Tibial artery (tissue), 4 donors: ENCODE measurements at places on chromosomes 2 and 18.

DNA sequence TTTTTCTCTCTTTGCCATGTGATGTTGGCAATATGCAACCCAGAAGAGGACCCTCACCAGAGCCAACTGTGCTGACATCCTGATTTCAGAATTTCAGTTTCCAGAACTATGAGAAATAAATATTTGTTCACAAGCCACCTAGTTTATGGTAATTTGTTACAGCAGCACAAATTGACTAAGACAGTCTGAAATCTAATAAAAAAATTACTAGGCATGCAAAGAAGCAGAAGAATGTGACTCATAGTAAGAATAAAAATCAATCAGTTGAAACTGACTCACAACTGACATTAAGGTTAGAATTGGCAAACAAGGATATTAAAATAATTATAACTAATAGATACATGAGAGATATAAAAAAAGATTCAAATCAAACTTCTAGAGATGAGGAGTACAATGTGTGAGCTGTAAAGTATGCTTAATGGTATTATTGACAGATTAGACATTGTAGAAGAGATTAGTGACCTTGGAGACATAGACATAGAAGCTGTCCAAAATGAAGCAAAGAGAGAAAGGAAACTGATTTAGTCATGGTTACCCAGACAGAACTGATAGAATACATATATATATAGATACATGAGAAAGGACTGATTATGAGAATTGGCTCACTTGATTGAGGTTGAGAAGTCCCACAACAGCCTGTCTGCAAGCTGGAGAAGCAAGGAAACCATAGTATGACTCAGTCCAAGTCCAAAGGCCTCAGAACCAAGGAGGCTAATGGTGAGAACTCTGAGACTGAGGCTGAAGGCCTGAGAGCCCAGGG is 27.8 kb upstream of the TTC39C start:
- DNase-seq, result no peak

GRCh38 chr2:201451292-201452057 is at the start of the genes STRADB and TRAK2:
Gene STRADB (plus strand): TSS chr2:201451740. CDS start chr2:201454841, 3,101 bp downstream.
Gene TRAK2 (minus strand): TSS chr2:201451458. CDS start chr2:201420507, 30,951 bp downstream.
- DNase-seq, result peak; percentile 95

- DNase-seq, result no peak
Measured at GRCh38 chr2:50863856-50864255, 168.1 kb downstream of the NRXN1 start.

GRCh38 chr18:35728676-35729075 is 147.1 kb downstream of the GALNT1 start:
- no peak for DNase-seq

GRCh38 chr2:138335036-138335435 is 166.5 kb upstream of the SPOPL start:
- no peak for DNase-seq

- DNase-seq, result no peak
Measured at GRCh38 chr2:195656161-195656858, 716 bp upstream of the SLC39A10 start.

DNA sequence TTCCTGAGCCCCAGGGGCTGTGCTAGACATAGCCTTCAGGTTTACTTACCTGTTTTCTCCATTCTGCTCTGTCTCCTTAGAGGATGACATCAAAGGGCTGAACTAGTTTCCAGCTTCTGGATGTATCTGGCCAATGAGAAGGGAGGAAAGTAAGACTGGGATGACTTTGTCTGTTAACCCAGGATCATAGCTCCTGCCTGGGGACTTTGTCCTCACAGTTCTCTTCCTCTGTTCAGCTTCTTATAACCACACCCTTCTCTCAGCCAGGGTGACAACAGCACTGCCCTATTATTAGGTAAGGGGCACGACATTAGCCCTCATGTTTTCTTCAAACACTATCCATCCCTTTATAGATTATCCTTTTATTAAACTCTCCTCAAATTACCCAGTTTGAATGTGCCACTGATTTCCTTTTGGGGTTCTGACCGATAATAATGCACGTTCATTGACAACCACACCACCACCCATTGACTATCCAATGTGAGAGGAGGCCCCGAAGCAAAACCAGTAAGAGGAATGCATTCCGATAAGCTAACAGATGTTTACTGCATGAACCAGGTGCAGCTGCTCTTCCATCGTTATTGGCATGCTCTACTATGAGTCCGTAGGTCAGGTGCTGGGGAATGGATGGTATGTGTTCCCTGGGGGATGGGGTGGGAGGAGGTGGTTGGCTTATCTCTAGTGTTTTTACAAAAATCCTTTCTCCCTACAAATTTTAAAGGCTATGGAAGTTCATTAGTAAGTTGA is 23.5 kb downstream of the TSN start:
- no peak for DNase-seq

- no peak for DNase-seq
Measured at GRCh38 chr2:160125828-160126227, 63.4 kb upstream of the PLA2R1 start.

- no peak for DNase-seq
Measured at GRCh38 chr2:105750735-105751134, 6.0 kb downstream of the NCK2 start.

DNA sequence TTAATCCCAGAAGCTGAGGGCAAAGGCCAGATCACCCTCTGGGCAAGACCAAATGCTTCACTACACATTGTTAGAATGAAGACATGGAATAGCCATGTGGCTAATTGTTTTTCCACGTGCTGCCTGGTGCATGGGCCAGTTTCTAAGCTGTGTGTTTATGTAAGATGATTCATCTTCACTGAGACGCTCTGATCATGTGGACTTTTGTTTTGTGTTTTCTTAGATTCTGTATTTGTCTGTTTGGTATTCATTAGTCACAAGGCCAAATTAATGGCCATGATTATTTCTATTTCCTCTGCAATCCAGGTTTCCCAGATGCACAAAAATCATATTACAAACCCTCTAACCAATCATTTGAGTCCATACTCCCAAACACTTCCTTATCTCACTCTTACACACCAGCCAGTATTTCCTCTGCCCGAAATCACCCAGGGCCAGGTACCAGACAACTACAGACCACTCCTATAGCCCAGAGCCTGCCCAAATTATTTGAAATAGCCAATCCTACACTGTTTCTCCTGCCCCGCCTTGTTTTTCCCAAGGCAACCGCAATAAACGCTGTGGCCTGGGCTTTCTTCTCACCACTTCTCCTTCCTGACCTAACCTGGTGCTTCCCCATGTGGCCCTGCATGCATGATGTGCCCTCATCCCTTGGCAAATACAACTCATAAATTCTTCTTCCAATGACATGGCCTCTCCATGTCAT is 94.2 kb upstream of the SP3 start:
- DNase-seq, result no peak

DNA sequence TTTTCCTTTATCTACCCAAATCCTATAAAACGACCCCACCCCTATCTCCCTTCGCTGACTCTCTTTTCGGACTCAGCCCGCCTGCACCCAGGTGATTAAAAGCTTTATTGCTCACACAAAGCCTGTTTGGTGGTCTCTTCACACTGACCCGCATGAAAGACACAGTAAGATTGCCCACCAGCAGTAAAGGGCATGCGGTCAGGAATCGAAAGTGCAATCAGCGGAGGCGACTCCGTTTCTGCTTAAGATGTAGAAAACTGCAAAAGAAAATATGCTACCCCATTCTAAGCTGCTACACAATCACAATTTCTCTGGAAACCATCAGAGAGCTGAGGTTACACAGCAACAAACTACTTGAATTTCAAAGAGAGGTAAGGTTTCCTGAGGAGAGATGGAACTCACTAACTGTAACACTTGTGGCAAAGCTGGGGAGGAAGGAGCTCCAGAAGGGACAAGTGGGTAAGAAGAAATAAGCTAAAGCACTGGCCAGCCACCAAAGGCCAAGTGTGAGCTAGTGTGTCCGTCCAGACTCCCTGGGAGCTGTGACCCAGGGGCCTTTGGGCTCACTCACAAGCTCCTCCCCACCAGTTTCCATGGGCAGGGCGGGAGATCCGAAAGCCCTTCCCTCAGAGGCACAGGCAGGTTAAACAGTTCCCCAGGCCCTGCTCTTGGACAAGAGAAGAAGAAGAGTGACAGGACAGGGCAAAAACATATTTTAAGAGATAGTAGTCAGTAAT is 72.8 kb upstream of the TGFA start:
- DNase-seq, result no peak

GRCh38 chr2:218821605-218822211 is 9.9 kb downstream of the PRKAG3 start:
- DNase-seq, result no peak

DNA sequence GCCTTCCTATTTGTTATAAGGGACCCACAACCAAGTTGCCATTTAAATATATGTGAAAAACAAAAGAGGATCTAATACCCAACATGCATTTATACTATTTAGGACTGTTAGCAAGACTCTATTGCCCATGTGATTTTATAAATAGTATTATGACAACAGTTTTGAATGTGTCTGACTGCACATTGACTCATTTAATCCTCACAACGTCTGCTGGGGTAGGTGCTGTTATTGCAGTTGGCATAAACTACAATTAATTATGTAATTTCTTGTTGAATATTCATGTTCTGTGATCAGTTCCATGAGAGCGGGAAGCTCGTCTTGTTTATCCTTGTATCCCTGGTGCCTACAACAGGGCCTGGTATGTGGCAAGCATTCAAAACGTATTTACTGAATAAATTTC is 53.7 kb downstream of the SH2D6 start:
- DNase-seq, result no peak

GRCh38 chr2:25301453-25302352 is 40.0 kb downstream of the DNMT3A start:
- no peak for DNase-seq

DNA sequence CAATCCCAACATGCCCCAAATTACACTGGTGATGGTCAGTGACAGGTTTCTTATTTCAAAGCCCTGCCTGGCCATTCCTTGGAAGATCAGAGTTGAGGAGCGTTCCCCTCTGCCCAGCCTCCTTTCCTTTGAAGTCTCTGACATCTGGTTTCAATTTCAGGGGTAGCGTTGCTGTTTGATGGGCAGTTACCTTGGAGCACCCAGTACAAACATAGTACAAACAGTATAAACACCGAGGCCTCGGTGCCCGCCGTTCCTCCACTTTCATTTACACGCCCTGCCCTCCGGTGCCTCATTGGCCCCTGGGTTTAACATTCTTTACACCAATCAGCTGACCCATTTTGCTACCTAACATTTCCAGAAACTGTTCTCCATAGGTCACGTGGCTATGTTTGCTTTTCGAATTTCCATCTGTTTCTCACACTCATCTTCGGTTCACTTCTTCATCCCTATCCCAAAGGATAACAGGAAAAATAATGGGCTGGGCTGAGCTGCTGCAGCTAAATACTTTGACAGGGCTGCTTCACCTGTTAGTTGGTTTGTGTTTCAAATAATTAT is 65.6 kb downstream of the NRP2 start:
- DNase-seq, result no peak

DNA sequence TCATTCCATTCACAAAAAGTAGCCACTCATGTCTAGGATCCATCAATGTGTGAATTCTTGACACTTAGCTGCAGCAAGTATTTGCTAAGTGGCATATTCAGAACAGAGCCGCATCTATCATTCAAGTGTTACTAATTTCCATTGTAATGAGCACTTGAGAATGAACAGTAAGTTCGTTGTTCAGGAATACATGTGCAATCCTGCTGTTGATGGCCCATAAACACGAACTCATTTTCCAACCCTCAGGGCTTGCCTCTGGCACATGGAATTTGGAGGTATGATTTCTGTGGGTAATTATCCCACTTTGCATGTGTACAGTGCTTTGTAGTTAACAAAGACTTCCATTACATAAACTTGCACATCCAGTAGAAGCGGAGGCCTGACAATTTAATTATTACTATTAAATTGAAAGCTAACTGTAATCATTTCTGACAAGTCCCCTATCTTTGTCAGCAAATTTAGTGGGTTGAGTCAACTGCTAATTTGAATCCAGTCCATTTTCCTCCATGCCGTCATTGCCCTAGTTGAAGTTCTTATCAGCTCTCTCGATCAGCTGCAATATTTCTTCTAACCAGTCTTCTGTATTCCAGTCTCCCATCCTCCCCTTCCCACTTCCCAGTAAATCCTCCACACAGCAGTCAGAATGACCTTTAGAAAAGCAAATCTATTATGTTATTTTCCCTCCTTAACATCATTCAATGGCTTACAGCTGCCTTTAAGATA is 116.0 kb upstream of the AQP4 start:
- no peak for DNase-seq

GRCh38 chr2:234249873-234250272 is 199.4 kb downstream of the SPP2 start:
- DNase-seq, result no peak

DNA sequence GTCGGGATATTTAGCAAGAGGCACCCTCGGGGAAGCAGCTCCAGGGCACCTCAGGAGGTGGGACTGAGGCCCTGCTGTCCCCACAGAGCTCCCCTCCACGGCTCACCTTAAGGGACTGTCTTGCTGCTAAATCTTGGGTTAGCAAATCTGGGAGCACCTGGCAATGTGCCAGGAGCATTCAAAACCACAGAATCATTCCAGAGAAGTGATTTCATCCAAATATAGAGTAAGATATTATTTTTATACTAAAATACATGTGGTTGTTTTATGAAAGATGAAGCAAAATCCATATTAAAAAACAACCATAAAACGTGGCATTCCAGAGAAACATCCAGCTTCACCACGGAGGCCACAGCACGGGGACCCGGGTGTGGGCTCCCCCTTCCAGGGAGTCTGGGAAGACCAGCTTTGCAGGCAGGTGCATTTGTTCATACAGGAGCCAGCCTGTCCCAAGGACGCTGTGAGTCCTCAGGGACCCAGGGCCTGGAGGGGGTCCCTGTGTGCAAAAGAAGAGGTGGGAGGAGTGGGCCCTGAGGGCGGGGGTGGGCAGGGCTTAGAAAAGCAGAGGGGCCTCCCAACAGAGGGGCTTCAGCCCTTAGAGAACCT is 16.3 kb downstream of the HS1BP3 start:
- DNase-seq, result no peak

- no peak for DNase-seq
Measured at GRCh38 chr2:233497692-233498091, 68.9 kb downstream of the USP40 start.

DNA sequence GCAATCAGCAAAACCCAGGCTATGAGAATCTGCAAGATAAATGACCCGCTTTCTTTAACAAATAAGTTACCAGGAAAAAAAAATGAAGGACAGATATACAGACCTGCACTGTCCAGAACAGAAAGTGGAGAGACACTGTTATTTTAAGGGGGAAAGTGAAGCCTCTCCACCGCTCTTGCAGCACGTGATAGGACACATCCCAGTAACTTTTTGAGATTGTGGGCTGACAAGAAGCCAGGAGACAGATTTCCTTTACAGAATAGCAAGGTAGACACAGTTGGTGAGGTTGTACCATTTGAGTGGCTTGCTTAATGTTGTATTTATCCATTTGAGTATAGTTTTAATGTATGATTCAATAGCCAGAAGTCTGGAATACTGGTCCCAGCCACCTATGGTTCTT is 13.0 kb downstream of the TMEM169 start:
- no peak for DNase-seq

DNA sequence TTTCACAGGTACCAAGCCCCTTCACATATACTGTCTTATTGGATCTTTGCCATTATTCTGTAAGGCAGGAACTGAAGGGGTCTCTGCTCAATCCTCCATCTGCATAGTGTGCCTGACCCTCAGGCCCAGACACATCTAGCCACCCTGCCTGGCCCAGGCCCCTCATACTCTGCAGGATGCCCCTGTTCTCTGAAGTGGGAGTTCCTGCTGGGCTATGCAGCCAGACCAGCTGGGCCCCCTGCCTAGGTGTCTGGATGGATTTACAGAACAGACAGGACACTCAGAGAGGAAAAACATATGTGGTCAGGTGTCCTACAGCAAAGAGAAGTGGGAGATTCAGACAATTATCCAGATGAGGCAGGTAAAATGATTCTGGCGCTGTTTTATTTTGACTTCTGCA is 42.0 kb downstream of the SLC4A5 start:
- no peak for DNase-seq
